OCI-M1 (cell line): ENCODE measurements at places on chromosomes 5 and 9.
A peak's percentile ranks its signal among the peaks of the same experiment; 100 is the strongest.

DNA sequence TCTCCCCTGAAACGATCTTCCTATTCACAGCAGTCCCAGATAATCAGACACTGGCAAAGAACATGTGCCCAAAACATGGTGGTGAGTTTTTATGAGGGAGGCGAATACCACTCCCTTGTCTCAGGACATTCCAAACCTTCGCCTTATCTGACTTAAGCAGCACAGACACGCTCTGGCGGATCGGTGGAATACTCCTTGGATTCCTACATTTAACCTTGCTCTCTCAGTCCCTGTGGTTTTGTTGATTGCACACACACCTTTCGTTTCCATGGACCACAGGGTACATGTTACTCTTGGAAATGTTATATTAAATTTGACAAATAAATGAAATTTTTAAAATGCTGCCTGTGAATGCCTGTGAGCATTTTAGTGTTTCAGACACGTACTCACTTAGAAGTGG is 87.8 kb upstream of the CPEB4 start:
- DNase-seq = no peak

GRCh38 chr9:17635115-17635890 is 56.4 kb downstream of the SH3GL2 start:
- no peak for DNase-seq

DNA sequence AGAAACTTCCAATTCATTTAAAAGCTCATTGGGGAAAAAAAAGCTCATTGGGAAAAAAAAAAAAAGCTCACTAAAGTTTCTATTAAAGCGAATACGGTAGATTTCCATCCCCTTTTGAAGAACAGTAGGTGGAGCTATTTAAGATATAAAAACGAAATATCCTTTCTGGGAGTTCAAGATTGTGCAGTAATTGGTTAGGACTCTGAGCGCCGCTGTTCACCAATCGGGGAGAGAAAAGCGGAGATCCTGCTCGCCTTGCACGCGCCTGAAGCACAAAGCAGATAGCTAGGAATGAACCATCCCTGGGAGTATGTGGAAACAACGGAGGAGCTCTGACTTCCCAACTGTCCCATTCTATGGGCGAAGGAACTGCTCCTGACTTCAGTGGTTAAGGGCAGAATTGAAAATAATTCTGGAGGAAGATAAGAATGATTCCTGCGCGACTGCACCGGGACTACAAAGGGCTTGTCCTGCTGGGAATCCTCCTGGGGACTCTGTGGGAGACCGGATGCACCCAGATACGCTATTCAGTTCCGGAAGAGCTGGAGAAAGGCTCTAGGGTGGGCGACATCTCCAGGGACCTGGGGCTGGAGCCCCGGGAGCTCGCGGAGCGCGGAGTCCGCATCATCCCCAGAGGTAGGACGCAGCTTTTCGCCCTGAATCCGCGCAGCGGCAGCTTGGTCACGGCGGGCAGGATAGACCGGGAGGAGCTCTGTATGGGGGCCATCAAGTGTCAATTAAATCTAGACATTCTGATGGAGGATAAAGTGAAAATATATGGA is at the start of gene PCDHGA12:
PCDHGA12 (plus strand) TSS at position 176 of the 782 bp plus-strand sequence; CDS start at position 429, 253 bp downstream.
- DNase-seq = peak; percentile 61

- DNase-seq = no peak
These were observed 274.3 kb upstream of the ANKRD55 start for GRCh38 chr5:56507351-56507930.

DNA sequence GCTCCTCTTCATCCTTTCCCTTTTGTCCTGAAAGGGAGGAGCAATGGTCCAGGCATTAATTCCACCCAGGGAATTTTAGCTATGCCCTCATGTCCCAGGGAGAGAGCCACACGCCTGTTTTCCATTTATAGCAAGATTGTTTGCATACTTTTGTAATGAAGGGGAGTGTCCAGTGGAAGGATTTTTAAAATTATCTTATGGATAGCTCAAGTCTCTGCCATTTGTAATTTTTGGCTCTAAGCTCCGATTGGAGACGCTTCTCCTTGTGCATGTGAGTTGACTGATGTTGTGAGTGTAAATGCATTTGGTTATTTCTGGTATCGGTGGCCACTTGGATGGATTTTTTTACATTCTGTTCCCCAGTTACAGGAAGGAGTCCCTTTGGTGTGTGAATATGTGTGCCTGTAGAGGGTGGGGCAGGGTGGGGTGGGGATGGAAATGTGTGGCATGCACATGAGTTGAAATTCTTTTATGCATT is 7.2 kb upstream of the RPL26L1 start:
- no peak for DNase-seq

GRCh38 chr5:118628660-118629354 is 359.5 kb downstream of the DTWD2 start:
- no peak for DNase-seq

- peak; percentile 28 for DNase-seq
These were observed 8.9 kb downstream of the CXCL14 start for GRCh38 chr5:135569755-135570452.

DNA sequence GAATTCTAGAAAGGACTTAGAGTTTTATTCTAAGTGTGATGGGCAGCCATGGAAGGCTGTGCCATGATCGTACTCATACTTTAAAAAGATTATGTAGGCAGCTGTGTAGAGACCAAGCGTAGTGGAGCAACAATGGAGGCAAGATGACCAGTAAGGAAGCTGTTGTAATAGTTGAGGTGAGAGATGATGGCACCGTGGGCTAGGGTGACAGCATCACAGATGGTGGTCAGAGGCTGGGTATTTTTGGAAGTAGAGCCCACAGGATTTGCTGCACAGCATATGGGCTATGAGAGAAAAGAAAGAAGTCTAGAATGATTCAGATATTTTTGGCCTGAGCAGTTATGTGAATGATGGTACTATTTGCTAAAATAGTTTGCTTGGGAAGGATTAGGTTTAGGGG is 7.7 kb downstream of the ARHGAP26 start:
- no peak for DNase-seq

GRCh38 chr5:56322592-56322991 is 89.5 kb upstream of the ANKRD55 start:
- DNase-seq = no peak

- no peak for DNase-seq
These were observed 60.0 kb upstream of the FER start for GRCh38 chr5:108687595-108688200.

DNA sequence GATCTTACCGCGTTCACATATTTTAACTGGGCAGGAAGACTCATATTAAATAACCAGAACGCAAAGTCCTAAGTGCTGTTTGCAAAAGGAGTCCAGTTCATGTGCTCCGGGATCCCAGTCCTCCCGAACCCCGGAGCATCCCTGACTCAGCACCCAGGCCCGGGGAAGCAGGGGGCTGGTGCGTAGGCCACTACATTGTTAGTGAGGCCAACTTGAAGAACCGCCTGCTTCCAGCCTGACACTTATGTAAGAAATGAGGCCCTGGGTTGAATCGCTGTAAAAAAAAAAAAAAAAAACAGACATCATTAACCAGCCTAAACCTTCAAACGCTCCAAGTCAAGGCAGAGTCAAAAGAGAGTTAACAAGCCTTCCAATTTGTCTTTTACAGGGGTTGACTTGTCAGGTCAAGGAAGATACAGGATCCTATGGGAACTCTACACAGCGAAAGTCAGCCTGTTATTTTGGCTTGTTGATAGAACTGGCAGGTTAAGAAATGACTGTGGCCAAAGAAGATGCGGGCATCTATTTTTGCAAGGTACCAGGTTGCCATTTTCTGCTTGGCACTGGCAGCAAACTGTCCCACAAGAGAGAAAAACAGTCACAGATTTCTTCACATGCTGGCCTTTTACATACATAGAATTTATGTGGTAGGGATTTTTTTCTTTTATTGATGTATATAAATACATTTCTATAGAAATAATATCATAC is 93.3 kb downstream of the ACTL7B start:
- DNase-seq = no peak

DNA sequence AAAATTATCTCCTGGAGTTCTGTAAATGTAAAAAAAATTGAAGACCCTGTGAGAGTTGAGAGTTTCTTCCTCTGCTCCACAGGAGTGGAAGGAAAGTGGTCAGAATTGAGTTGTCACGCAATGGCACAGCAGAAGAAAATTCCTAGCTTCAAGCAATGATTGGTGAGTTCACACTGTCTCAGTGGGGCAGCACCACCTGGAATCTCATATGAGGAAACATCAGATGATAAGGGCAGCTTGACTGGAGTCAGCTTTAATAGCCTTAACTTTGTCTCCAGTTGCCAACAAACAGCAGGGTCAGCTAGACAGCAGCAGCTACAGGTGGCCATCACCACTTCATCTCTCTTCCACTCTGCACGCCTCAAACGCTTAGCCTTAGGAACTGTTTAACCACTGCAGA is 211.1 kb downstream of the EFNA5 start:
- no peak for DNase-seq

GRCh38 chr9:84379740-84380139 is 39.2 kb upstream of the SLC28A3 start:
- no peak for DNase-seq

GRCh38 chr5:134127376-134127861 is 12.9 kb downstream of the TCF7 start:
- DNase-seq = no peak

DNA sequence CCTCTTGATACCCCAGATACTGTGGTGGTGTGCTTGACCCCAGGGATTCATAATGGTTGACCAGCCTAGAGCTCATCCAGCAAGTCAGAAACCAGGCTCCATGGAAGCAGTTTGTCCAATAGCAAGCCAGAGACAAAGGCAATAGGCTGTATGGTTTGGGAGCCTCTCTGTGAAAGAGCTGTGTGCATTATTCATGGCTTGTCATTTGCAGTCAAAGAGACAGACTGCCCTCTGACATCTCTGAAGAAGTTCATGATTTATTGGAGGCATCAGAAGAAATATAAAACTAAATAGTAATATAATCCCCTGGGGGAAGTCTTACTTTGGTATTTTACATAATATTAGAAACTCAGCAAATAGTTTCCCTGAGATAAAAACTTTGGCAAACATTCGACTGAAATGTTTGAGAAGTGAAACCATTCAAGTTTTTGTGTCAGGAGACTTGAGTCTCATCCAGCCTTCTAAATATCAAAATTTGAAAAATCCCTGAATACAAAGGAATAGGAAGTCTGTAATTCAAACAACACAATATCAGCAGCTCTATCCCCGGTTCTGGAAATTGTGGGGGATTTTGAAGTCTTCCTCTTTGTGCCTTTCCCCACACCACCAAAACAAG is 250.3 kb downstream of the ZSWIM6 start:
- DNase-seq = no peak

DNA sequence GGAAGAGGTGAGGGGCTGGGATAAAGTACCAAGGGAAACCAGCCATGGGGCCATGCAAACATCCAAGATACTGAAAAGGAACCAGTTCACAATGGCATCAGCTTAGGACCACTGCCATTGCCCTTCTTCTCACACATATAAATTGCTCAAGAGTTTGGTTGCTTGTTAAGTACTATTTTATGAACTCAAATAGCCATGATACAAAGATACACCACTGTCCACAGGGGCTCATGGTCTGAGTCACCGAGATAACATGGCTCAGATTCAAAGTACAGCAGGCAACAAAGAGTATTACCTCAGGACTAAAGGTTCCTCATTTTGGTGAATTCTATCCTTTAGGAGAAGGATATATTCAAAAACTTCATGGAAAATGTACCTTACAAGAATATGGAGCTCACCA is 55.6 kb downstream of the FANCC start:
- DNase-seq = peak; percentile 50

GRCh38 chr5:17357504-17357903 is 140.1 kb downstream of the BASP1 start:
- DNase-seq = no peak

GRCh38 chr9:126882746-126883145 is 22.3 kb downstream of the ZBTB34 start:
- DNase-seq = no peak

- no peak for DNase-seq
These were observed 486 bp downstream of the NPDC1 start for GRCh38 chr9:137045294-137046087.

GRCh38 chr5:65647941-65648340 is 23.1 kb downstream of the SHLD3 start:
- DNase-seq = no peak

DNA sequence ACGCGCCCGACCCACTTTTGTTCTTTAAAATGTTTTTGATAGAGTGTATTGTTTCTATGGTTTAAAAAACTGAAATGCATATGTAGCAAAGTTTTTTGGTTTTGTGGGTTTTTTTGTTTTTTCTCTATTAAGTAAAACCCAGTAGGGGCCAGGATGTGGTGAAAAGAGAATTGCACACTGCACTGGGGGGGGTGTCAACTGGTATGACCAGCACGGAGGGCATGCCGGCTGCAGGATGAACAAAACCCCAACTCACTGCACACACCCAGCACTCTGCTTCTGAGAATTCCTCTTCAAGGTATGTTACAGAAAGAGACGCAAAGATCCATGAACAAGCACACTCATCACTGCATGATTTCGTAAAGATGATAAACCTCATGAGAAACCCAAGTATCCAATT is 75.0 kb downstream of the STK10 start:
- DNase-seq = peak; percentile 7

- DNase-seq = no peak
These were observed 53.6 kb downstream of the PDCD1LG2 start for GRCh38 chr9:5563886-5564285.

- DNase-seq = peak; percentile 38
These were observed 1.0 kb upstream of the ACSL6 start for GRCh38 chr5:132012371-132013005.

DNA sequence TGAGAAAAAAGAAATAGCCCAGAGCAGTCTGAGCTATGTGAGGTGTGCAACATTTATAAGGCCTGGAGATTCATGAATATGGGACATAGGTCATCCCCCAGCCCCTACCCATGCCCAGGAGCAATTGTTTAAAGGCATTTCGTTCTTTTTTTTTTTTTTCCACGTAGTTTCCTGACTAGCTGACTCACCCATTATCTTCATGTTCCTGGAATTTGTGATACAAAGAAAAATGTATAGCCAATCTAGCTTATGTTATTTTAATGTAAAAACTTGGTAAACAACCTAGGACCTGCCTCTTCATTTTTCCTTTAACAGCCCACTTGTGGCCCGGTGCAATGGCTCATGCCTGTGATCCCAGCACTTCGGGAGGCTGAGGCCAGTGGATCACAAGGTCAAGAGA is 81.3 kb downstream of the OSTF1 start:
- peak; percentile 91 for DNase-seq

- no peak for DNase-seq
These were observed 478.5 kb upstream of the SMARCA2 start for GRCh38 chr9:1536522-1537170.

- no peak for DNase-seq
These were observed 16.7 kb downstream of the GCNT1 start for GRCh38 chr9:76475686-76476085.

DNA sequence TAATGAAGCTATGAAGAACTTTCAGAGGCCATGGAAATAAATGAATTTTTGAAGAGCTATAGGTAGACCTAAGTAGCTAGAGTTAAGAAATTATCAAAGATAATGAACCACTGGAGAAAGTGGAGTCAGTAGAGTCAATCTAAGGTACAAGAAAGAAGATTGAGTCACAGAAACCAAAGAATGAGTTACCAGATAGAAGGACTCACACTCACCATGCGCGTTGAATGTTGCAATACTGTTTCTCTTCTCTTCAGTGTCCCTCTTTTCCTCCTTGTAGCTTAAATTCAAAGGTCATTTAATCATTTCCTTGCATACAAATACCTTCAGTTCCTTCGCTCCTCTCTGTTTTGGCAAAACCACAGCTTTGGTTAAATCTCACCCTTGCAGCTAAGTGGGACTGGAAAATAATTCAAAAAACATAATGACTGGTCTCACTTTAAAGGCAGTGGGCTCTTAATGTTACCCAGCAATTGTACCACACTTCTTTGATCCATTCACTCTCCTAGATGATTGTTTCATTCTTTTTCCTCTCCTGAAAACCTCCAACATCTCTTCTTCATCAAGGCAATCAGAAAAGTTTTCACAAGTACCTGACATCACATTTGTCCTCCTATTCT is 58.3 kb downstream of the NIPBL start:
- peak; percentile 9 for DNase-seq

- DNase-seq = peak; percentile 64
These were observed 38.1 kb downstream of the CRHBP start for GRCh38 chr5:76990899-76991459.
